ENCODE measurements at places on chromosomes 1 and 21.

GRCh38 chr1:32775640-32776337 lies 41.4 kb downstream of the YARS1 start:
- DNase-seq = peak; percentile 57

GRCh38 chr21:21973806-21974205 lies 975.6 kb downstream of the NCAM2 start:
- no peak for DNase-seq

- peak; percentile 57 for DNase-seq
Measured at GRCh38 chr1:27122652-27123051, 32.3 kb downstream of the SLC9A1 start.

GRCh38 chr1:202615501-202616354 lies 94.5 kb downstream of the SYT2 start:
- DNase-seq = no peak

DNA sequence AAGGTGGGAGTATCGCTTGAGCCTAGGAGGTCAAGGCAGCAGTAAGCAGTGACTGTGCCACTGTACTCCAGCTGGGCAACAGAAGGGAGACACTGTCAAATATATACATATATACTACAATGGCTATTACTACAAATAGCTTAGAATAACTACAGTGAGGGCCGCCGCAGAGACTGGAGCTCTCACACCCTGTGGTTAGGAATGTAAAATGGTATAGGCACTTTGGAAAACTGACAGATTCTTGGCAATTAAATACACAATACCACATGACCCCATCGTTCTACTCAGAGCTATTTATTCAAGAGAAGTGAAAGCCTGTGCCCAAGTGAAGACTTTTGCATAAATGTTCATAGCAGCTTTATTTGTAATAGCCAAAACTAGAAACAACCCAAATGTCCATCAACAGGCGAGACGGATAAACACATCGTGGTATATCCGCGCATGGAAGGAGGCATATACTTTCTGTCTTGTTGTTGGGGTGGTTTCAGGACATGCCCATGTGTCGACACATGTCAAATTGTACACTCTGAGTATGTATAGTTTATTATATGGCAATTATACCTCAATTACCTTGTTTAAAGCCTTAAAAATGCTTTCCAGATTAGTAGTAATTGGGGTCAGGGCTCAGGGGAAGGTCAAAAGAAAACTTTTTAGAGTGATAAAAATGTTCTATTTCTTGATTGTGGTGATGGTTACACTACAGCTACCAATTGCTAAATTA lies 123.4 kb downstream of the RIPK4 start:
- no peak for DNase-seq

DNA sequence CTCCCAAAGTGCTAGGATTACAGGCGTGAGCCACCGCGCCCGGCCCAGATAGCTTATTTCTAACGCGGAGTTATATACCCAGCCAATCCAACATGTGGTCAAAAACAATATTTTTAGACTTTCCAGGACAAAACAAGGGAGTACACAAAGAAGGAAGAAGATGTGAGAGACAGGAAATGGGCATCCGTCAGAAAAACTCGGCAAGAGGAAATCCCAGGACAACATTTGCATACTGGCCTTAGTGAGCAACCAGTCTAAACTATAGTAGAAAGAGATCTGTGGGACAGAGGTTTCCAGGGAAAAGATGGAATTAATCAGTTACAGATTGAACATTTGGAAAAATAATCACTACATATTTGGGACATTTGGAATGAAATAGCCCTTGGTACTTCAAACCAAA lies 11.4 kb downstream of the ARMH1 start:
- DNase-seq = no peak

DNA sequence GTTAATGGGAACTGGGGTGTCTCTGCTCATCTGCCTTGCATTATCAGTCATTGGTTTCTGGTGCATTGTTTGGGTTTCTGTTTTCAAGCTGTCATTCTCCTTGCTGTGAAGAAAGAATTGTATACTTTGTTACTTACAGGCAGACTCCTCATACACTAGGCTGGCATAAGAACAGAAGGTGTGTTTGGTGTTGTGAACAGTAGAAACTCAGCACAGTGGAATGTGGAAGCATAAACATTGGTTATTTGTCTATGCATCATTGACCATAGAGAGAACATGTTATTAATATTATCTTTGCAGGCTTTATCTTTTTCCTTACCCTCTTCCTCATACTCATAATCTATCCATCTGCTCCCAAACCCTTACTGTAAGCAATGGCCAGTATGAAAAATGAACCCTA lies 18.2 kb downstream of the C1orf87 start:
- peak; percentile 74 for DNase-seq

- DNase-seq = no peak
Measured at GRCh38 chr1:114292194-114292593, 138.5 kb upstream of the SYT6 start.

GRCh38 chr1:104531990-104532389 lies 782.3 kb downstream of the AMY1C start:
- DNase-seq = no peak

DNA sequence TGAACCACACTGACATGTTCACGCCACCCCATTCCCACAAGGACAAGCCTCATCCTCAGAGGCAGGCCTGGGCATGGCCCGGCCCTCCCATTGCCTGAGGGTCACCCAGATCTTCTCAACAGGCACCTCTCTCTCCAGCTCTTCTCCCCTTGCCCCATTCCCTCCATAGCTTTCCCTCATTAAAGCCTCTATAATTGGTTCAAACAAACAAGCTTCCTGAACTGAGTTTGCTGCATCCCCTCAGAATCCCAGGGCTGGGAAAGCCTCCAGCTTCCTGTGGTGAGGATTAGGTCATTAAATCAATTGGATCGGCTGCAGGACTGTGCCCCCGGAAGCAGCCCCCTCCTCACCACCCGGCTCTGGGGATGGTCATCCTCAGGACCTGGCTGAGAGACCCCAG lies 18.9 kb downstream of the CTNNBIP1 start:
- DNase-seq = no peak

- DNase-seq = no peak
Measured at GRCh38 chr1:102074874-102075273, 78.1 kb upstream of the OLFM3 start.

GRCh38 chr1:17292299-17293160 lies 15.5 kb upstream of the PADI4 start:
- no peak for DNase-seq

DNA sequence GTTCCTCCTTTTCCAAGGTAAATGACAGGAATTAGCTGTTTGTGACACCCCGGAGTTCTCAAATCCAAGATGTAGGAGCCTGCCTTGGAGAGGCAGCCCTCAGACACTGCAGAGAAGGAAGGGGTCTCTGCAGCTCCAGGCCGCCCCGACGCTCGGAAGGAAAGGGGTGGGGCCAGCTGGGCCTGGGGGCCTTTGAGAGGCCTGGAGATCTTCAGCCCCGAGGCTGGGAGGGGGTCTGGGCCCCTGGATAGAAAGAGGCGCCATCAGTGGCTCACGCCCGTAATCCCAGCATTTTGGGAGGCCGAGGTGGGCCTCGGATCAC lies 1.1 kb upstream of the TNFRSF18 start:
- no peak for DNase-seq

GRCh38 chr1:116508085-116508983 lies 62.5 kb downstream of the CD58 start:
- DNase-seq = no peak

GRCh38 chr1:51219022-51219421 lies 17.1 kb upstream of the RNF11 start:
- DNase-seq = no peak

- no peak for DNase-seq
Measured at GRCh38 chr1:41874903-41875411, 43.8 kb downstream of the HIVEP3 start.

- peak; percentile 70 for DNase-seq
Measured at GRCh38 chr1:151211972-151212705, 13.8 kb downstream of the PIP5K1A start.

DNA sequence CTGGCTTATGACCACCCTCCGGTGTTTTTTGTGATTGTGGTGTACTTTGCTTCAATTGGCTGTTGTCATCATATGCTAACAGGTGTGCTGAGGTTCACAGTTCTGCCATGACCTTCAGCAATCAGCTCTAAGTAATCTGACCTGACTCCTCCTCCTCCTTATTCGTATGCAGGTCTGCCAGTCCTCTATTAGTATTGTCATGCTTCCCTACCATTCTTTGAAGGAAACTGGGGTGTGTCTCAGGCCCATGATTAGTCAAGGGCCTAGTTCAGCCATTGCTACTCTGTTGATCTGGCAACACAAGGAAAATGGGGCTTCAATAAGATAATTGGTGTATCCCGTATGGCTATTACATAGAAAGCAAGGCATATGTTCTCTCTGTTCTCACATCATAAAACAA lies 332.3 kb upstream of the DPYD start:
- DNase-seq = no peak

DNA sequence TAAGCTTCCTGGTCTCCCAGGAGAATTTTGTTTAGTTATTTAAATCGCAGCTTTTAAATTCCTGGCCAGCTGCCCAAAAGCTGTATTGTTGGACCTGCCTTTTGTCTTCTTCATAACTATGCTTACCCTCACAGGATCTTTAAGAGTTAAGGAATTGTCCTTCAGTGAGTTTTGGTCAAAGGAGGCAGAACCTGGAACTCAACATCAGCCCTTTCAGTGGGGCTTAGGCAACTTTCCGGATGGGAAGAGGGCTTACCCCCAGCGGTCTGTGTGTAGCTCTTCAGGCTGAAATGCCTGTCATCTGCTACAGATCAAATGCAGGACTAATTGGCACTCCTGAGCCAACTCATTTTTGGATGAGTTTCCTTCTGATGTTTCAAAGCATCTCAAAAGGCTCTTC lies 402.6 kb downstream of the SIPA1L2 start:
- DNase-seq = peak; percentile 5

GRCh38 chr1:24186993-24187790 lies at the start of gene IFNLR1:
TSS of gene IFNLR1 (minus strand) at chr1:24187289. CDS start at chr1:24187248, 41 bp downstream.
- no peak for DNase-seq

DNA sequence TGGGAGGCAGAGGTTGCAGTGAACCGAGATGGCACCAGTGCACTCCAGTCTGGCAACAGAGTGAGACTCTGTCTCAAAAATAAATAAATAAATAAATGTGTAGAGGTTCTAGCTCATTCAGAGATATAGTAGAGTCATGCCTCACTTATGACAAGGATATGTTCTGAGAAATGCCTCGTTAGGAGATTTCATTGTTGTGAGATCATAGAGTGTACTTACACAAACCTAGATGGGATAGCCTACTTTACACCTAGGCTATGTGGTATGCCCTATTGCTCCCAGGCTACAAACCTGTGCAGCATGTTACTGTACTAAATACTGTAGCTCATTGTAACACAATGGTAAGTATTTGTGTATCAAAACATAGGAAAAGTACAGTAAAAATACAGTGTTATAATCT lies 155.3 kb upstream of the JUN start:
- DNase-seq = no peak

DNA sequence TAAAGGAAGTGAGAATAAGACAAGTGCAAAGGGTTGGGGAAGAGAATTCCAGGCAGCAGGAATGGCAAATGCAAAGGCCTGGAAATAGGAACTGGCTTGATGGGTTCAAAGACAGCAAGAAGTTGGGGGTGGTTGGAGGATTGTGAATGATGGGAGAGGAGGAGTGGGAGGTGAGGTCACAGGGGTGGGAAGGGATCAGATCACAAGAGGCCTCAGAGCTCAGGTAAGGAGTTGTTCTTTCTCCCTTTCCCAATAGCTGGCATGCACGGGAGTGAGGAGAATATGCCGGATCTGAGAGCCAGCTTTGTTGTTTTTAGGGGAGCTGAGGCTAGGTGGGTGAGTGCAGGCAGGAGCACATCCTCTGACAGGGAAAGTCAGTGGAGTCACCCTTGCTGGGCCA lies 94.0 kb upstream of the RAB3GAP2 start:
- no peak for DNase-seq

DNA sequence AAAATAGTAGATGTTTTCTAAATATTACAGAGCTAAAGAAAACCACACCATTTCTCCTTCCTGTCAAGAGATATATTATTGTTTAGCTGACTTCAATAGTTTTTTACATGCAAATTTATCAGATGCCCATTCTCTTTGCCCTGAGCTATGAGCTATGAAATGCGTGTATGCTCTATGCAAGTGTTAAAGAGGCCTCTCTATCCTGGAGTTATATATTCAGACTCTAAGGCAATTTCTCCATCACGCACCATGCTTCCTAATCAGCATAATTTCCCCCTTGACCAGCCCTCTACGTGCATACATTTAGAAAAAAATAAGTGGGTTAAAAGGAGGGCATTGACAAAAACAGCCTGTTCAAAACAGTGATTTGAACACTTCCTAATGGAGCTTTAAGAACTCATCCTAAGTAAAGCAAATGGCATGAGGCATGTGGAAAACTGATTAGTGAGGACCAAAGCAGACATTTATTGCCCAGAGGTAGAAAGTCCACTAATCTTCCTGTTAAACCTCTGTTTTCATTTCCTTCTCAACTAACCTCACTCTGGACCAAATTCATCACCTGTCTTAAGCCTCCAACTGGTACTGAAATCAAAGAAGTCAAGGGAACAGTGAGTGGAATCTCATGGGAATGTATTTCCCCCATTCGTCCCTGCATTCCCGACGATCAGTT lies 565.8 kb upstream of the PKN2 start:
- DNase-seq = no peak

DNA sequence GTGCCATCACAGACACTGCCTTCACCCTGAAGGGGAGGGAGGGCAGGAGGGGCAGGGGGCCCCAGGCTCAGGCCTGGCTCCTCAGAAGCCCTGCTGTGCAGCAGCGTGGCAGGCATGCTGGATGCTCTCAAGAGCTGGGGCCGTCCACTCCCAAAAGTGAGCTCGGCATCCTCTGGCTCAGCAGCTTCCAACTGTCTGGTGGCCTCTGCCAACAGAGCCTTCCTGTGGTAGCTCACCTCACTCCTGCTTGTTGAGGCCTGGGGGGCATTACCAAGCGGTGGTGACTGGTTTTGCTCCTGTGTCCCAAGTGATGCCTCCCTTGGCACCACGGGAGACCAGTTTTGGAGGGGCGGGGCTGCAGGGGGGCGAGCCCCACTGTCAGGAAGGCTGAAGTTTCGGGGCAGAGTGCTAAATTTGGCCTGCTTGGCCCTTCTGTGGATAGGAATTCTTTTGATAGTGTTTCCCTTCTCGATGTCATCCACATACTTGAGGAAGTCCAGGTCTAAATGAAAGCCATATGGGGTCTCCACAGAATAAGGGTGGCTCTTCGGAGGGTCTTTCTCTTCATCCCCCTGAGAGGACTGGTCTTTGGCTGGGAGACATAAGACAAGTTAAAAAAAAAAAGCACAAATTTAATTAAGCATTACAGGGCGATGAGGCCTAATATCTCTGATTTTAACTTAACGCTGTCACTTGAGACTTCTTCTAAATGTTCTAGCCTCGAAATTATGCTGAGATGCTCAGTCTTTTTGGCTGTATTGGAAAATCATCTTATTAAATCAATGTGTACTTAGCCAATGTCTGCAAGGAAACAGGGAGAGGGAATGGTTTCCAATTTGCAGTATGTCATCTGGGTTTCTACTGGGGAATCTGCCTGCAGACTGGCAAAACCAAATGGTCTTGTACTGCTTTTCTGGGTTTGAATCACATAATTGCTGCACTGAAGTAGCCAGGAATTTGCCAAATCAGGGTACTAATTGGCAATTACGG lies 44.4 kb downstream of the KANK4 start:
- no peak for DNase-seq

- DNase-seq = peak; percentile 48
Measured at GRCh38 chr1:98102345-98103030, 181.7 kb upstream of the DPYD start.

- peak; percentile 97 for DNase-seq
Measured at GRCh38 chr1:246005067-246005466, 502.0 kb downstream of the SMYD3 start.

Data from iris pigment epithelial cell (primary cell).